ENCODE measurements at places on chromosomes 2 and 18.

GRCh38 chr2:8872821-8873432 lies 35.5 kb upstream of the KIDINS220 start:
- DNase-seq, result no peak

DNA sequence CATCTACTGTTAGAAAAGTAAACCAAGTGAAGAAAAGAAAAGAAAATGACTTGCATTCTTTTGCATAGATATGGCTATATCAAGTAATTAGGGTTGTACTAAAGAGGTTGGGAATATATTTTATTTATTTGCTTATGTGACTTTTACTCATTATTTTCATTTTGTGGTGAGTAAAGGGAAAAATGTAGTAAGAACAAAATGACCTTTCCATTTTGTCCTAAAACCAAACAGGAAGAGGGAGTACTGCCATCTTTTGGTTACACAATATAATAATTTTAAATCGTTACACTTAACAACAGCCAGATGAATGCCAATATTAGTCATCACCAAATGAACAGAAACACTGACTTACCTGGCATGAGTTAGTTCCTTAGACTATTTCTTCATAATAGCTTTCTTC lies 47.3 kb upstream of the NDUFV2 start:
- DNase-seq, result no peak

DNA sequence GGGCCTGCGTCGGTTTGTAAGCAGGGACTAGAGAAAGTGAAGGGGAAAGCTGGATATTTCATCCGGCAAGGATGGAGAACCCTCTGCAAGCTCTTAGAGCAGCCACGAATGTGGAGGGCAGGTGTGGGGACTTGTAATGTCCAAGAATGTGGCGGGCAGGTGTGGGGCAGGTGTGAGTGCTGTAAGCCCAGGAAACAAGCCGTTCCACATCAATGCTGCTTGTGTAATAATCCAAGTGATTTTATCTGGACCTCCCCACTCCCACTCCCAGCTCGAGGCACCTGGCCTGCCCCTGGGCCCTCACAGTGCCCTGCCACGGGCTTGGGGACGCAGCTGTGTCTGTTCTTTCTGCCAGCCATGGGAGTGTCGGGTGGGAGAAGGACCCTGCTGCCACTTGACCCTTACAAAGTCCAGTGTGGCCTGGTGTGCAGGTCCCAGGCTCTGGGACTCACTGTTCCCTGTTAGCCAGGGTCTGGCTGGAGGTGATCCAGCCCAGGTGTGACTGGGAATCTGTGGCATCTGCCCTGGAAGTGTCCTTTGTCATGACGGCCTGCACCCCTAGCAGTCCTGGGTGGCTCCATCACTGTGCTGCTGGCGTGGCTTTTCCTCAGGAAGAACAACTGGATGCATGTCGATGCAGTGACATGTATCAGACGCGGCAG lies 42.8 kb downstream of the SOX11 start:
- DNase-seq, result no peak

- no peak for DNase-seq
These were observed 72.3 kb downstream of the FMNL2 start for GRCh38 chr2:152407204-152407721.

- DNase-seq, result no peak
These were observed 141.0 kb downstream of the NR4A2 start for GRCh38 chr2:156191527-156191926.

DNA sequence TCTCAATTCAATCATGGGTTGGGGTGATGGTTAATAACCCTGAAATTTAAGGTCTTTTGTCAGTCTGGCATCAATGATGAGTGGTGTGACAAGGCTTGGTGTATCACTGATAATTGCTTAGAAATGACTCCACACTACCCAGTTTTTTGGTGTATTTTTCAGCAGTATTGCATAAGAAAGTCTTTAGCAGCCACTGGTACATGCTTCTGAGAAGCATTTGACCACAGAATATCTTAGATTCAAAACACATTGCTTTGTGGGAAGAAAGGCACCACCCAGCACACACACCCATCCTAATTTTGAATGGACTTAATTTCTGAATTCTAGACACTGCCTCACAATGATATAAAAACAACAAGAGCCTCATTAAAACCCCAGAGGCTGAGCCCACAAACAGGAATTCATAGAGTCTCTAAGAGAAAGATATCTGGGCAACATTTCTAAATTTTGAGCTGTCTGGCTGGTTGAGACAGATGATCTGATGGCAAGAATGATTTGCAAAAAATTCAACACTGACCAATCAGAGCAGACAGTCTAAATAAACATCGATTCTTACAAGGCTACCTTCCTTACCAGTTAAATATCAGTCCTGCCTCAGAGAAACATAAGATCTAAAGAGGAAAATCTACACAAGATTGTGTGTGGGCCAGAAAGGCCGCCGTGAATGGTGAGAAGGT lies 114.7 kb upstream of the CYP1B1 start:
- DNase-seq, result no peak

- no peak for DNase-seq
These were observed 61.7 kb downstream of the CYBRD1 start for GRCh38 chr2:171584001-171584400.

- no peak for DNase-seq
These were observed 4.1 kb downstream of the MYCN start for GRCh38 chr2:15944325-15945017.

DNA sequence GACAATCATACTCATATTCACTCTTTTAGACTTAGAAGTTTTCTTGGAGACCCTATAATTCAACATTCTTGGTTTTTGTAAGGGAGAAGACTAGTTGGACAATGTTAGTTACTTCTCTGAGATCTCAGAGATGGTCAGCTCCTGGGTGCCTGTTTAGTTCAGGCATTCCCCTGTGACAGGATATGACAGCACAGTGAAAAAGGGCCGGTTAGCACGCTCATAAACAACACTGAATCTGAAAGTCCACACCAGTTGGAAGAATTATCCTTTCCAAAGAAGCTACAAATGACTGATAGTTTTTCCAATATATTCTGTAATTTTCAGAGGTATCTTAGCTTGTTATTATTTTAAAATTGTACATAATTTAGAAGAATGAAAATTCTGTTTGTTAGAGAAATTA lies 75.7 kb downstream of the ADAM23 start:
- no peak for DNase-seq

DNA sequence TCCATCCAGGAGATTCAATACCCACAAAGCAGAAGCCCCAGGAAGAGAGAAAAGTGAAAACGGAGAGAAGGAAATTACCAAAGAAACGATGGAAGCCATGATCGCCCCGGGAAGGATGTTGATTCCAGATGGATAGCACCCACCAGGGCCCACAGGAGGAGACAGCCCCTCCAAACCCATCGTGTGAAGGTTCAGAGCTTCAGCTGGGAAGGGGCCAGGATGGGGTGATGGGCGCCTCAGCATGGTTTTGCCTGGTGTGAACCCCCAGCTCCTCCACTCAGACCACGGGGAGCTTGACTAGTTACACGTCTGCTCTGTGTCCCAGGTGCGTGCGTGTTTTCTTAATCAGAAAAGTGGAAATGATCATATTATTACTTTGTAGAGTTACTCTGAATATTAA lies 264.5 kb downstream of the EIPR1 start:
- DNase-seq, result no peak

DNA sequence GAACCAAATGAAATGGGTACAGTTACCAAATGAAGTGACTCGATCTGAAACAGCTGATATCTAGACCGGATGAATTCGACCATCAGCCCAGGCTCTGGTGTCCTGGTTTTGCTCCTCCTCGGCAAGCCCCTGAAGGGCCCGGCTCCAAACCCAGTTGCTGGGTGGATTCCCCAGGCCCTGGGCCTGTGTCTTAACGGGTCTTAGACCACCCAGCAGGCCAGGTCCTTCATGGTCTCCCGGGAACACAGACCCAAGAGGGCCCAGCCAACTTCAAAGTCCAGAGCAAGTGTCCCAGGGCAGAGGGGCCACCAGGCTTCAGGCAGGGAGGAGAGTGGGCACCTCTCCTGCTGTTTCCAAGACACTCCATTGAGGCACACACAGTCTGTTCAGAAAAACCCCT lies 26.7 kb upstream of the NMUR1 start:
- no peak for DNase-seq

- no peak for DNase-seq
These were observed 318.7 kb downstream of the PTPRM start for GRCh38 chr18:7885865-7886264.

- no peak for DNase-seq
These were observed 49.6 kb upstream of the RPL31 start for GRCh38 chr2:100952512-100952911.

DNA sequence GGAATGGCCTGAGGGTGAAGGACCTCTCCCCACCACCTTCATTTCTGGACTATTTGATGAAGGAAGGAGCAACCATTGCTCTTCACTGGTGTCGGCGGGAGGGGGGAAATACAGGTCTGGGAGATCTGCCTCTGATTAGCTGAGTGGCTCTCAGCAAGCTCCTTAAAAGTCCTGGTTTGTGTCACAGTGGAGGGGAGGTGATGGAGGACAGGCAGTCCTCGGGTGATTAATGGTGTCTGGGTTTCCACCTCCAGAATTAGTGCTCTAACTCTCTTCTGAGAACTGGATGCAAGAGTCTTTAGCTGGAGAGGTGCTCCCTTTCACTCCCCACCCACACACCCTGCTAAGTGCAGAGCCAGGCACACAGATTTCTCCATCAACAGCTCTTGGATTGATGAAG lies 83.2 kb downstream of the TTC32 start:
- no peak for DNase-seq
